Fibroblast of lung (primary cell): ENCODE measurements at places on chromosomes 1 and 21. TPM values are rescaled to one million over a fixed set of nuclear protein-coding genes. Genes with fewer than 3 reads are reported as not detected.
A peak's percentile ranks its signal among the peaks of the same experiment; 100 is the strongest.

GRCh38 chr1:107622966-107623365, 342.0 kb downstream of the VAV3 start:
- no peaks in the 10 kb centered on the region for H3K4me1 ChIP-seq
- no peaks in the 10 kb centered on the region for H3K27me3 ChIP-seq
- H3K27ac ChIP-seq, result no peak overlapping the region
- no peaks in the 10 kb centered on the region for H3K36me3 ChIP-seq
- peak; percentile 19 for DNase-seq

DNA sequence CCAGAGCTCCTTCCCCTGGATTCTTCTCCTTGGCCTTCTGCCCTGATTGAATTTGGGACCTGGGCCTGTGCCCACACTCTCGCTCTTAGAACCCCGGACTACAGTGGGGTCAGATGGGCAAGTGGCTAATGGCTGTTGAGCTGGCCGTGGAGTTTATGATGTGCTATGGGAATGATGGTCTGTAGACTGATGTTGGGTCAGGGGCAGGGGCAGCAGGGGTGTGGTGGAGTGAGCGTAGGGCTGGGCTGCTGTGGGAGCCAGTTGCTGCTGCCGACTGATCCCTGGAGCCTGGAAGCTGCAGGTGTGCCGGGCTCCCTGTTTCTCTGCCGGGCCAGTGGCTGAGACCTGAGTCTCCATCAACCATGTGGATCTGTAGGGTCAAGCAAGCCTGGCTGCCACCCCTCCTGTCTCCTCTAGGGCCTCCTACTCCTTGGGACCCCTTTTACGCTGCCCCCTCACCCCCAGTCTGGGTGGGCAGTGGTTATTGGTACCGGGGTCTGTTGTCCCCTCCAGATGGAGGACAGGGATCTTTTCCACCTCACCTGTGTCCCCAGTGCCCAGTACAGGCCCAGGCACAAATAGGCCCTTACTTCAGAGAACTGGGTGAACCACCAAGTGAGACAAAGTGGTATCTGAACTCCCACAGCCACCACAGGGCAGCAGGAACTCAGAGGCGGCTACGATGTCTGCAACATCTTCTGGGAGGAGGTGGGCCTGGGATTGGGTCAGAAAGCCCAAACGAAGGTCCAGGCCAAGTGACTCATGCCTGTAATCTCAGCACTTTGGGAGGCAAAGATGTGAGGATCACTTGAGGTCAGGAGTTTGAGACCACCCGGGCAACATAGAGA, 5.1 kb downstream of the PODN start:
- H3K27ac ChIP-seq, result peak overlapping the region; percentile 16
- H3K36me3 ChIP-seq, result peaks cover 8% of the 10 kb centered on the region
- H3K27me3 ChIP-seq, result no peaks in the 10 kb centered on the region
- H3K4me1 ChIP-seq, result peaks cover 7% of the 10 kb centered on the region
- no peak overlapping the region for H3K4me3 ChIP-seq

DNA sequence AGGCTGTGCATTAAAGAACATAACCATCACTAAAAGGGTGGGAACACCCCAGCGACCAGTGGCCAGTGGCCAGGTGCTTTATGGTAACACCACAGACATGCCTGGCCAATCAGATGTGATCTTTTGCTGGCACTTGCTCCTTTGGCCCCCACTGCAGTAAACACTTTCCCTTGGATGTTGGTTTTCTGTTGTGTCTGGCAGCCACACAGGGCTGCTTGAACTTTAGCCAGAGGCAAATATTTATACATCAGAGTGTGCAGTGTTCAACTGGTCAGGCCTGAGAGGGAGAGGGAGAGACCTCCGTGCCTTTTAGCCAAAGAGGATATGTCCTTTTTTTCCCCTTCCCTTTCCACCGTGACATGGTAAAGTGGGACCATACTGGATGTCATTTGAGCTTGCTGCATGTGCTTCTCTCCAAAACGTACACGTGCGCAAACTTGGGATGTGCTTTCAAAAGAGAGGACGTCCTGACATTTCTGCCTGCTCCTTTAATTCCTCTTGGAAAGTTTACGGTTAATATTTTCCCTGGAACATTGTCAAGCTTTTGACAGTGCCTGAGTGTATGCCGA, 101.2 kb downstream of the NFIA start:
- H3K27ac ChIP-seq, result peak overlapping the region; percentile 51
- DNase-seq, result peak; percentile 17
- no peaks in the 10 kb centered on the region for H3K36me3 ChIP-seq
- peaks cover 9% of the 10 kb centered on the region for H3K4me1 ChIP-seq

GRCh38 chr1:44826375-44827196, 16.5 kb downstream of the PTCH2 start:
- no peak overlapping the region for H3K27ac ChIP-seq
- H3K27me3 ChIP-seq, result no peaks in the 10 kb centered on the region
- no peak overlapping the region for H3K4me3 ChIP-seq

GRCh38 chr21:31339721-31340120, 4.3 kb downstream of the TIAM1 start:
- no peak overlapping the region for H3K4me3 ChIP-seq
- no peak for DNase-seq
- H3K27me3 ChIP-seq, result peaks cover 6% of the 10 kb centered on the region
- H3K27ac ChIP-seq, result no peak overlapping the region
- H3K4me1 ChIP-seq, result no peaks in the 10 kb centered on the region

The CDC20 gene
- 1.3 and 24.1 TPM in 2 replicates for total RNA-seq

DNA sequence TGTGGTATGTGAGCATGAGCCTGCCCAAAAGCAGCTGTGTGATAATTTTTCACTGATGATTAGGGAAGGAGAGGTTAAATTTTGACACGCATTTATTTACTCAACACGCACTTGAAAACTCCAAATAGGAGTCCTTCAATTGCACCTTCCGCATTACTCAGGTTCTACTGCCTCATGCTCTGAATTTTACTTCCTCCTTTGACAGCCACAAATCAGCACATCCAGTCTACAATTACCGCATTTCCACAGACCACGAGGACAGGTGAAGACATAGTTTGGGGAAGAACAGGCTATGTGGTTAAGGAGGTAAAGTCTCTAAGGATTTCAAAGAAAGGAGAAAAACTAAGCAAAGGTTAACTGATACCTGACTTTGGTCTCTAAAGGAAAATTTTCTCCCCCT, 2.6 kb downstream of the CAPN8 start:
- DNase-seq, result no peak
- H3K36me3 ChIP-seq, result no peaks in the 10 kb centered on the region
- H3K27me3 ChIP-seq, result peaks cover 4% of the 10 kb centered on the region
- H3K4me3 ChIP-seq, result no peak overlapping the region

The DDOST gene
- 263 and 319 TPM in 2 replicates for total RNA-seq
